ENCODE measurements at places on chromosomes 5 and 9.
A peak's percentile ranks its signal among the peaks of the same experiment; 100 is the strongest.

- DNase-seq: no peak
Measured at GRCh38 chr5:160251406-160252155, 22.3 kb downstream of the FABP6 start.

- no peak for DNase-seq
Measured at GRCh38 chr5:159098603-159099436, 896 bp downstream of the EBF1 start.

DNA sequence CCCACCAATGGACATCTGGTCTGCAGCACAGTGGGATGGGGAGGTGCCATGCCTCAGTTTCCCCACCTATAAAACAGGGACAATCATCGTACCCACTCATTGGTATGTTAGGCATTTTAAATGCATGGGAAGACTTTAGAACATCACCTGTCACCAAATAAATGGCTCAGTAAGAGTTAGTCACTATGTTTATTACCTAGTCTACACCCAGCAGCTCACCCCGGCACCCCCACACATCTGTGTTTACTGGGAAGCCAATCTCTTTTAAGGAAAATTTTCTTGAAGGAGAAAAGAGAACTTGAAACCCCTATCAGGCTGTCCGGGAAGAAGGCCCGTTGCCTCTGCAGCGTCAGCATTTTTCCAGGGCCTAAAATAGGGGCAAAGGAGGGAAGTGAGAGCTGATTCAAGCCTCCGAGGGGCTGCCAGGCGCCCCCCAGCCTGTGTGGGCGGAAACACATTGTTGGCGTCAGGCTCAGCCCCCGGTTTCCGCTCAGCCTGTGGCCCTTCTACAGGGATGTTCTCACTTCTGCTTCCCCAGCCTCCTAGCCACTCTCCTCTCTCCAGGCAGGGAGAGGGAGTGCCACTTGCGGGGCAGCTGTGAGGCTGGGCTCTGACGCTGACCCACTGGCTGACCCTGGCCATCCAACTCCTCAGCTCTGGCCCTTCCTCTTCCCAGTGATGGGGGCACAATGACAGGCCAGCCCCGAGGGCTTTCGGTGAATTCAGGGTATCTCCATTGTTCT lies 4.6 kb downstream of the CSF1R start:
- no peak for DNase-seq

GRCh38 chr5:176188506-176189193 lies 49.6 kb upstream of the SIMC1 start:
- no peak for DNase-seq

GRCh38 chr5:31359839-31360238 lies 166.4 kb downstream of the CDH6 start:
- DNase-seq: no peak

- DNase-seq: no peak
Measured at GRCh38 chr9:119216651-119217331, 152.4 kb downstream of the BRINP1 start.

DNA sequence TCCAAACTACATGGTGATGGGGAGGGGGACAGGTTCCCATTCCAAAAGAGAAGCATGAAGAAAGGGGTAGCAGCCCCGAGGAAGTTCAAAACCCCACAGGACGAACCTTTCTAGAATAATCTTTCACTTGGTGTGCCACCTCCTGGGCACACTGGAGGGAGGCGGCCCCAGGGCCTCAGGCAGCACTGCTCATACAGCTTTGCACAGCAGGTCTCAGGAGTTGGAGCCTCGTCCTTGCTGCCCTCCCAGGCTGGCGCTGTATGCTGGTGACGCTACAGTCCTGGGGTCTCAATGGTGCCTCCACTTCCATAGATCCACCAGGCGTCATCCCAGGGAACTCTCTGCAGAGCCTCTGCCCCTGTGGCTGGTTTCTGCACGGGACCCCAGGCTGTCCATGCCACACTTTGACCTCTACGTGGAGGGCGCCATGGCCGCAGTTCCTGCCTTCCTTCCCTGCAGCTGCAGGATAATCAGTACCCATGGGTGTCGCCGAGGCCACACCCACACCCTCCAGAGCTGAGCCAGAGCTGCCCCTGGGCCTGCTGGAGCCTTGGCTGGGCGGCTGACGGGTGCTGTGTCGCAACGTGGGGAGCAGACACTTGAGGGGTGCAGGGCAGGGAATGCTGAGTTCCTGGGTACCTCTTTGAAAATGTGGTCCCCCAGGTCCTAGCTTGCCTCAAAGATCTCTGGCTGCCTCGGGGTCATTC lies 95.3 kb downstream of the COL5A1 start:
- no peak for DNase-seq

- no peak for DNase-seq
Measured at GRCh38 chr9:95032580-95033341, 284.7 kb downstream of the FANCC start.

DNA sequence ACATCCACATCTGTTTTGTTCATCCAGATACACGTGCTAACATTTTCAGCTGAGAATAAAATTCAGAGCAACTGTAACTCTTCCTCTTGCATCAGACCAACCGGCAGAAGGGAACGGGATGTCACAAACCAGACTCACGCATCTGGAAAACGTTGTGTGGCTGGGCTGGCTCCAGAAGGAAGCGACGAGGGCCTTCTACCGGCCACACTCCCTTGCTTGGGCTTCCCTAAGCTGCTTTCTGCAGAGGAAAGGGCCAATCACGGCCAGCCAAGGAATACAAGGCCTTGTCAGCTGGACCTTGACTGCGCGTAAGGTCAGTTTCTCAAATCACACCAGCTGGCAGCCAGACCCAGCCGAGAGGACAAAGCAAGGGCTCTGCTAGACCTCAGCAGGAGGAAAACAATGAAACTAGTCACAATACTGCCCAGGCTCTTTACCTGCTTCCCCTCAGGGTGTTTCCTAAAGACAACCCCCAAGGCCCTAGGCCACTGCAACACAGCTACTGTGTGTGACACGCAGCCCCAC lies 106.1 kb downstream of the THBS4 start:
- no peak for DNase-seq

DNA sequence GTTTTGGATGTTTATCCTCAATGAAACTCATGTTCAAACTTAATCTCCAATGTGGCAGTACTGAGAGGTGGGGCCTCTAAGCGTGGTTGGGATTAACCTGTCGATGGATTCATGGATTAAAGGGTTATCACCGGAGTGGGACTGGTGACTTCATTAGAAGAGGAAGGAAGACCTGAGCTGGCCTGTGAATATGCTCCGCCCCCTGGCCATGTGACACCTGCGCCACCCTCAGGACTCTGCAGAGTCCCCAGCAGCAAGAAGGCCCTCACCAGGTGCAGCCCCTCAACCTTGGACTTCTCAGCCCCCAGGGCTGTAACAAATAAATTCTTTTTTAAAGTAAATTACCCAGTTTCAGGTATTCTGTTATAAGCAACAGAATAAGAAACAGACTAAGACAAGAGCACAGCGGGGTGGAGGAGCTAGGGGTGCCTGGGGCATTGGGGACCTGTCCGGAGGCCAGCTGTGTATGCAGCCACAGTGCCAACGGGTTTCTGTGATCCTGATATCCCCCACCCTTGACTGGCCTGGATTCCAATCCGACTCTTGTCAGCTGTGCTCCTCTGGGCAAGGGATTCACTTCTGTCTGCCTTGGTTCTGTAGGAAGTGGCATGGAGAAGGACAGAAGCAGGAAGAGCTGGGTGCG lies 3.2 kb upstream of the MAPK9 start:
- DNase-seq: no peak

DNA sequence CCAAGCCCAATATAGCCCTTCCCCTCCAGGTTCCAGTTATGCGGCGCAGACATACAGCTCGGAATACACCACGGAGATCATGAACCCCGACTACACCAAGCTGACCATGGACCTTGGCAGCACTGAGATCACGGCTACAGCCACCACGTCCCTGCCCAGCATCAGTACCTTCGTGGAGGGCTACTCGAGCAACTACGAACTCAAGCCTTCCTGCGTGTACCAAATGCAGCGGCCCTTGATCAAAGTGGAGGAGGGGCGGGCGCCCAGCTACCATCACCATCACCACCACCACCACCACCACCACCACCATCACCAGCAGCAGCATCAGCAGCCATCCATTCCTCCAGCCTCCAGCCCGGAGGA lies 6.3 kb downstream of the NR4A3 start:
- DNase-seq: no peak

DNA sequence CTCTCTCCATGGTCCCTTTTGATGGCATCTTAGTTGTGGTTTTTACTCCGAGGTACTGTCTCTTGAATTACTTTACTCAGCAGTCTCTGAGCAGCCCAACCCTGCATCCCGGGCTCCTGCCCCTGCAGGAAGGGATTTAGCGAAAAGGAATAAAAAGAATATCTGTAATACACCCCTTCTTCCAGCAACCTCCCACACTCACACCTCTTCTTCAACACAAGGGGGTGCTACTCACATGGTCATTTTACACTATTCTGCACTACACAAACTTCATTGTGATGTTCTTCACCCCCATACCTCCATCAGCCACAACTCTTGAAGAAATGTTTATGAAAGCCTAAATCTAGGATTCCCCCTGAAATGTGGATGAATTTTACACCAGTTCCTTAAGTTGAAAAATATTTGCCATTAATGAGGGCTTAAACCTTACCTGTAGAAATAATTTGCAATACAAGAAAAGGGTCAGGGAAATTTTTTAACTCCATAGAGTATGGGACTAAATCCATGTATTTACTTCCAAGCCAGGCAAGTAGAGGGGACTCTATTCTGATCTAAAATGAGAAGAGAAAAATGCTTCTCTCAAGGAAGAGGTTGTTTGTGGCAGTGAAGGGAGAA lies 26.0 kb downstream of the TPD52L3 start:
- peak; percentile 16 for DNase-seq

GRCh38 chr9:114506082-114506390 lies 763 bp upstream of the WHRN start:
- DNase-seq: no peak

GRCh38 chr5:178466342-178466741 lies 123.9 kb downstream of the COL23A1 start:
- no peak for DNase-seq

DNA sequence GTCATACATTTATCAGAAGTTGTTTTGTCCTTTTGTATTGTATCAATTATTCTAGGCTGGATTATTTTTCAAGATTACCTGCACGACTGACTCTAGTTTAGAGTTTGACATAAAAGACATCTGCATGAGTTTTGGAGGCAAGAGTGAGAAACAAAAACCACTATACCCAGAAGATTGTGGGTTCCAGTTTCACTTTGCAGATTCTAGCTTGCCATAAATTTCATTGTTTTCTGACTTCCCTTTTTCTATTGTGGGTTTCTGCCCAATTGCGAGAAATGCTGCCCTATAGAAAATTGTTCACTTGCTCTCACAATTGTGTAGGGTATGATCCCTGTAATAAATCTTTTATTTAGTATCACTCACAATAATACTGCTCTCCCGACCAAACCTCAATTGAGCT lies 1043.4 kb upstream of the CDH10 start:
- no peak for DNase-seq

DNA sequence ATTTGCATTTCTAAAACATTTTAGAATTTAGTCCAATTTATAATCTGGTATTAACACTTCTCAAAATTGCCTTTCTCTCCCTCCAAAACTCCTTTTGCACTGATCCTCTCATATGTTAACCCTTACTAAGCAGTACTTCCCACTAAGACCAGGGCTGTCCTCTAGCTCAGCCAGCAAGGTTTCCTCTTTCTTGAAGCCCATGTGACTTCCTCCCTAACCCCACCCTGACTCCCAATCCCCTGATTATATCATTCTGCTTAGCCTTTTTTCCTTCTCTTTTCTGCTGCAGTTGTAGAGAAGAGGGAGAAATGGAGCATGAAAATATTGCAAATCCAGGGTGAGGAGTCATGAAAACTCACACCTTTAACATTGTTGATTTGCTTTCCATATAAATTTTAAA lies 241.7 kb downstream of the MCTP1 start:
- no peak for DNase-seq

DNA sequence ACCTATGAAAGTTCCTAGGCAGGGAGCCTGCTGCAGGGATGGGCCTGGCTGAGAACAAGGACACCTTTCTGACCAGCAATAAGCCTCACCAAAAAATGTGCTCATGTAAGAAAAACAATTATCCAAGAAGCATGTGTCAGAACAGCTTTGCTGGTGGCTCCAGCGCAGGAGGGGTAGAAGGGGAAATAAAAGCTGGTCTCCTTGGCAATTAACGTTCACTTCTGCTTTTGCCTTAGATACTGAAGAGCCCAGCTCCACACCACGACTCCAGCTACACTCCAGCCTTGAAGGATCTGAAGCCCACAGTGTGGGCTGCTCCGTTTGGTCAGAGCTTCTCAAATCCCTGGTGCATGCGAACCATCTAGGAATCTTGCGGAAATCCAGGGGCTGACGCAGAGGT lies 107.6 kb upstream of the PHYKPL start:
- DNase-seq: no peak

GRCh38 chr5:129653057-129653375 lies 94.9 kb upstream of the MINAR2 start:
- DNase-seq: no peak

DNA sequence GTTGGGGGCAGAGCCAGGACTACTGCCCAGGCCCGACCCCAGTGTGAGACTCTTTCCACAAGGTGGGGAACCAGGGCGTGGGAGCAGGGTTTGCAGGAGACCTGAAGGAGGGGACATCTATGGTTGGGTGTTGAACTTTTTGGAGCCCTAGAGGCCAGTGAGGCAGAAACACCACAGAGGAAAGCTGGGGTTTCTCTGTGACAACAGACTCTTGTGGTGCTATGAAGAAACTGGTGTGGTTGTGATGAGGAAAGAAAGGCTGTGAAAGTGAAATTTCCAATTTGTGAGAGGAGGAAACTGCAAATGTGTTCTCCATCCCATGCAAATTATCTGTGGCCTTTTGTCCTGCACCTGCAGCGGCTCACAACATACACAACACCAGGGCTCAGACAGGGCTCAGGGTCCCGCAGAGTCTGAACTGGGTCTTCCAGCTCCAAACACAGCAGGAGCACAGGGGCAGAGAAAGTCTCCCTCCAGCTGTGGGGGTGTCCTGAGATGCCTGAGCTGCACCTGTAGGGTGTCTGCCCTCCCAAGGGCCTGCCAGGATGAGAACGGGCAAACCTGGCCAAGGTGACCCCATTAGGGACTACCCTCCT lies 51.4 kb upstream of the GRHPR start:
- DNase-seq: no peak

GRCh38 chr5:37849641-37850040 lies 9.8 kb upstream of the GDNF start:
- DNase-seq: no peak

- DNase-seq: no peak
Measured at GRCh38 chr5:173925449-173926071, 37.4 kb downstream of the CPEB4 start.

DNA sequence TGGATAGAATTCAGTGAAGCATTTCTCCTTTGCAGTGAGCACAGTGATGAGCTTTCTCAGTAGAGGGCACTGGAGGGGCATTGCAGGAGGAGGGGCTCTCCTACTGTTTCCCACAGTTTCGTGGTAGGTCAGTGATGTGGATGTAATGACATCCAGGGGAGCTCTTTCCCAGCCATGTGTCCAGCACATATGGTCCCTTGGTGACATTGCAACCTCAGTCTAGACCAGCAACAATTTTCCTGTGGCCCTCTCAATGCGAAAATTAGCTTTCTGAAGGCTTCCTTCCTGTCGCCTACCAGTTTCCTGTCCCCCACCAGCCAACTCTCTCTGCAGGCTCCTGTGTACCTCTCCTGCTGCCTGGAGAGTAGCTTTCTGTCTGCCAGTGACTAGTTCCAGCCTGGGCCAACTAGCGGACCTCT lies 6.9 kb upstream of the PDCL start:
- DNase-seq: no peak
